ENCODE measurements at places on chromosomes 16 and 17.
A peak's percentile ranks its signal among the peaks of the same experiment; 100 is the strongest.

GRCh38 chr16:57666353-57667047 lies 1.6 kb upstream of the ADGRG3 start:
- no peak for DNase-seq

GRCh38 chr17:81691608-81692007 lies 7.8 kb downstream of the HGS start:
- DNase-seq, result no peak

GRCh38 chr17:38616361-38616760 lies 10.6 kb upstream of the SRCIN1 start:
- no peak for DNase-seq

- DNase-seq, result no peak
These were observed 55.1 kb upstream of the PABPN1L start for GRCh38 chr16:88921591-88921990.

- no peak for DNase-seq
These were observed 6.6 kb downstream of the NARF start for GRCh38 chr17:82465023-82465603.

GRCh38 chr16:18062713-18063112 lies 273.8 kb downstream of the NPIPA8 start:
- DNase-seq, result no peak

DNA sequence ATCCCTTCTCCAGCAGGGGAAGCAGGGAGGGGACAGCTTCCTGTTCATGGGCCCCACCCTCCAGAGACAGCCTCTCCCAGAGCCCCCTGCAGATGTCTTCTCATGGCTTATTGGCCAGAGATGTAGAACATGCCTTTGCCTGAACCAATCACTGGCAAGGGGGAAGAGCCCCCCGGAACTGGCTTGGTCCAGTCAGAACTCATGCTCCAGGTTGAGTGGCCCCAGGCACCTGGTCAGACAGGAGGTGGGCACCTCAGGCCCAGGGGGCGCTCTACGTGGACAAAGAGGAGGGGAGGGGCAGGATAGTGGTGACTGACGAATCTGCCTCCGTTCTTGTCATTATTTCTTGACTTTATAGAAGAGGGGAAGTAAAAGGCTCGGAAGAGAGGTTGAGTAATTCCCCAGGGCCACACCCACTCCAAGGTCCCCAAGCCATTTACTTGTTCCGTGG lies 23.6 kb downstream of the RAB11FIP4 start:
- no peak for DNase-seq

GRCh38 chr16:10490141-10490540 lies 90.3 kb downstream of the EMP2 start:
- no peak for DNase-seq

GRCh38 chr16:24093049-24093448 lies 163.1 kb upstream of the CACNG3 start:
- DNase-seq, result no peak

DNA sequence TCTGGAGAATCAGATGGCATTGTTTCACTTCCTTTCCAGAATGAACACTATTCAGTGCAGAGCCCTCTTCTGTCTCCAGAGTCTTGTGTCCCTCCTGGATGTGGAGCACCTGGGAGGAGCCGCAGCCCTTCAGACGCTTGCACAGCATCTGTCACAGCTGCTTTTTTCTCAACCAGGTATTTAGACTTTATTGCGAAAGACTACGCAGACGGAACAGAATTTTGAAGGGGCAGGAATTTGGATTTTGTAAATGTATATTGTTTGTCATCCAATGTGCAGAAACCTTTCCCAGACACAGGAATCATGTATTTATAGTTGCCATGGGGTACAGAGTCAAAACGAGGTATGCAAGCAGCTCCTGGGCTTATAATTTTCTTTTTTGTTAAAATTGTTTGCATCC lies 20.4 kb downstream of the HEATR3 start:
- no peak for DNase-seq

DNA sequence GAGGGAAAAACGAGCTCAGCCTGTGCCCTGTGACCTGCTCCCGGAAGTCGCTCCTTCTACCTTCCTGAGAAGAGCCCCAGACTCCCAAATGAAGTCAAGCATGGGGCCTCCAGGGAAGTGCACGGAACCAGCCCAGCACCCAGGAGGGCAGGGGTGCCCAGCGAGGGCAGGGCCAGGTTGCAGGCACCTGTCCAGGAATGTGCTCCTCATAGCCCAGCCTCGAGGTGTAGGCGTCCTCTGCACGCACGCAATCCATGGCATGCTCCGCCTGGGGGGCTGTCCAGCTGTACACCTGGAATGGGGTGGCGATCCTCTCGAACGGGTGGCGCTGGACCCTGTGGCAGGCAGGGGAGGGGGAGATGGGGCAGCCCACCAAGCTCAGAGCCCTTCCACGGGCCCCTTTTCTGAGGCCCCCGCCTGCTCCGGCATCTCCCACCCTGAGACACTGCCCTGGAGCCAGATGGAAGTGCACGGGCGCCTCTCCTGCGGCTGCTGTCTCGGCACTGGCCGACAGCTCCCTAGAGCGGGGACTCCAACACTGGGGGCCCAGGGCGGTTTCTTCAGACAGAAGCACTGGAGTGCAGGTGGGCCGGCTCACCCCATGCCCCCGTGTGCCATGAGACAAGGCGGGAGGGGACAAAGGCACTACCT lies 10.9 kb downstream of the CLUH start:
- no peak for DNase-seq

- DNase-seq, result no peak
These were observed 42.7 kb upstream of the SMPD3 start for GRCh38 chr16:68490829-68491575.

- no peak for DNase-seq
These were observed 118.7 kb downstream of the SKAP1 start for GRCh38 chr17:48311324-48311723.

GRCh38 chr16:49335828-49336227 lies 37.8 kb upstream of the C16orf78 start:
- no peak for DNase-seq

DNA sequence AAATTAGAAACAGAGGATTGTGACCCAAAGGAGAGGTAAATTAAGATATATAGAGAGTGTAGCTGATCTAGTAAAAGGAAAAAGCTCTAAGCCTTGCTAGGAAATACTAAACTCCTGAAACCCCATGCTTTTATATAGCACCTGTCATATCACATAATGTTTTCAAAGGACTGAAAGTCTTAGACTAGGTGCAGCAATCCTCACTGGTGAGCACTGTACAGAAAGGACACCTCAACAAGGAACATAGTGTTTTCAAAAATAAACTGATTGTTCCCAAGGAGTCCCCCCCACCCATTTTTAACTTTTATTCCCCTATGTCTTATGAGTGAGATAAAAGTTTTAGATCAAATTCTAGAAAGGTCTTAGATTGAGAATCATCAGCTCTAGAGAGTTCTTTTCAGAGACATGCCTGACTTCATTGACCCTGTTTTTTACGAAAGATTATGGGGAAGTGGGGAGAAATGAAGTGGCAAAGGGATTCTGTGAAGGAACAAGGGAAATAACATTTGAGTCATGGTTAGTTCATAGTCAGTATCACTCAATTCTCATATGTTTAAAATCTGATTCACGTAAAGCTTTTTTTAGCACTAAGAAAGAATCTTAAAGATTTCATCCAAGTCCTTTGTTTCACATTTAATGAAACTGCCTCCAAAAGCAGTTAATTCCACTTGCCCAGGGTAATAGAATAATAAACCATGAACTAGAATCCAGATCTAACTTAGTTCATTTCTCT lies 166.4 kb downstream of the CYB561 start:
- no peak for DNase-seq

- DNase-seq, result peak; percentile 58
These were observed 12.5 kb downstream of the TOM1L2 start for GRCh38 chr17:17959520-17960361.

GRCh38 chr17:31647661-31648060 lies 211.4 kb downstream of the COPRS start:
- DNase-seq, result no peak

DNA sequence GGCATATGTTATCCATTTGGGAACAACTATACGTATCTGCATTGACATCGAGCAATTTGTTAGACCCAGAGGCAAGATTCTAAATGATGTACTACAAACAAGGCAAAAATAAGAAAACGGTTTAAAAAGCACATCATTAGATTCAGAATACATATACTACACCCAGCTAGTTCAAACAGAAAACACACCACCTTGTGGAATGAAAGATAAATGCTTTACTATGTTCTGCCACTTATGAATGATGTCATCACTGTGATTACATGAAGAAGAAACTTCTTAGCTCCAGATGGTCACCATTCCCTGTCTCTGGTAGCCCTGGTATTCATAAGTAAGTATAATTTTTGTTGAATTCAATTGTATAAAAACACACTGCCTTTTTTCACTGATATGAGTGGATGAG lies 7.8 kb downstream of the NACA2 start:
- no peak for DNase-seq

DNA sequence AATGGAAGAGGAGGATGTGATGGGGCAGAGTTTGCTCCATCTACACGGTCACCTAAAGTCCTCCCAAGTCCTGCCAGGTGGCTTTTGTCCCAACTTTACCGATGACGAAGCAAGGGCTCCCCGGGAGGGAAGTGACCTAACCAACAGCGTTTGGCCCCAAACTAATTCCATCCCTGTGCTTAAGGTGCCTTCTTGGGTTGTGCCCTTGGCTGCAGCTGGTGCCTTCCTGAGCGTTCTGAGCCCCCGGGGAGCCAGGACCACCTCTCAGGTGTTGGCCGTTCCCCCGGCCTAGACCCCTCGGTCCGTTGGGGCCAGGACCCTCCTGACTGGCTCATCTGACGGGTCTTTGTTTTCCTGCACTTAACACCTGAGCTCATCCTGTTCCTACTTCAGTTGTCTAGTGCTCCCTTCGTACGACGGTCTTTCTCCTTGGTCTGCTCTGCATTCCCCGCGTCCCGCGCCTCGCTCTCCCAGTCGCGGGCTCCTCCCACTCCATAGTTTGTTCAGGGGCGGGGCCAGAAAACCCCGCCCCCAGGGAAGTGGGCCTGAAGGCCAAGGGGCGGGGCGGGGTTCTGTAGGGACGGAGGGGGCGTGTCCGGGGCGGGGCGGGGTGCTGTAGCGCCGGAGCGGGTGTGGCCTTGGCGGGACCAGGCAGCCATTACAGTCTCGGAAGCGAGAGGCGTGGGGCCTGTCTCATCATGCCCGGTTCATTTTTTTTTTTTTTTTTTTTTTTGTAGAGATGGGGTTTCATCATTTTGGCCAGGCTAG lies 822 bp upstream of the ZSCAN10 start:
- DNase-seq, result peak; percentile 91

- DNase-seq, result no peak
These were observed 15.0 kb downstream of the CA5A start for GRCh38 chr16:87921236-87921773.

DNA sequence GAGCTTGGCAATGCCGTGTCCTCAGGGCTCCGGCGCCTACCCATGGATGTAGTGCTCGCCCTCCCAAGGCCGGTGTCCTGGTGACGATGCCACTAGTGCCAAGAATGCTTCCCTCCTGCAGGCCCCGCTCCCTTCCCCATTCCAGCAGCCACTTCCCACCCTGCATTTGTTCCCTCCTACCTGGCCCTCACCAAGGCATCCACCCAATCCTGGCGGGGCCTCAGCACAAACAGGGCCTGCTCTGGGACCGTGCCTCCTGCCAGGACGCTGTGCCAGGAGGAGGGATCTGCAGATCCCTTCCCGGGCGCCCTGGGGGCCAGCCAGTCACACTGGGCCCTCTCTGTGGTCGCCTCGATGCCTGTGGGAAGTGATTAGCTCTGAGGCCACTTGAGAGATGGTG lies 25.1 kb downstream of the ABR start:
- DNase-seq, result no peak

DNA sequence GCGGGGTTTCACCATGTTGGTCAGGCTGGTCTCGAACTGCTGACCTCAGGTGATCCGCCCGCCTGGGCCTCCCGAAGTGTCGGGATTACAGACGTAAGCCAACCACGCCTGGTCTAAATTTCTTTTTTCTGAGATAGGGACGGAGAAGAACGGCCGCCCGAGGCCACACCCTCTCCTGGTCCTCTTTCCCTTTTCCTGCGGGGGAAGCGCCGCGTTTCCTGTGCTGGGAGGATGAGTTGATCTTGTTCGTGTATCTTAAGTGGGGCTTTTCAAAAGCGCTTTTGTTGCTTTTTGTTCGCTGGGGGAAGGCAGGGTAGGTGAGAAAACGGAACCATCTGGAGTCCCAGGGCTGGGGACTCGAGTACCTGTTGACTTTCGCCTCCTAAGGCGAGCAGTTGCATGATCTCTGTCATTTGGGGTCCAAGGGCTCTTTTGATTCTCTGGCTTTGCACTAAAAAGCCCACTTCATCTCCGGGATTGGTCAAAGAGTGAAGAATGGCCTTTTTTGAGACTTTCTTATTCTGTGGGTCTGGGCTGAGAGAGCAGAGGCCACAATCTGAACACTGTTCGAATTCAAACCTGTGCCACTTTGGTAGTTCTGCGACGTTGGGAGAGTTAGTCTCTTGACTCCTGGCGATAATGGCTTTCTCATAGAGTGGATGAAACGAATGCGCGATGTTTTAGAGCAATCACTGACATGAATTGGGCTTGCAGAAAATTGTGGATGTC lies 1.3 kb downstream of the FUS start:
- DNase-seq, result peak; percentile 15

GRCh38 chr16:78407191-78407590 lies 307.7 kb downstream of the WWOX start:
- DNase-seq, result no peak

- DNase-seq, result no peak
These were observed 6.5 kb upstream of the SERPINF1 start for GRCh38 chr17:1755252-1755826.
